ENCODE measurements at places on chromosomes 2 and 18.
A peak's percentile ranks its signal among the peaks of the same experiment; 100 is the strongest.

DNA sequence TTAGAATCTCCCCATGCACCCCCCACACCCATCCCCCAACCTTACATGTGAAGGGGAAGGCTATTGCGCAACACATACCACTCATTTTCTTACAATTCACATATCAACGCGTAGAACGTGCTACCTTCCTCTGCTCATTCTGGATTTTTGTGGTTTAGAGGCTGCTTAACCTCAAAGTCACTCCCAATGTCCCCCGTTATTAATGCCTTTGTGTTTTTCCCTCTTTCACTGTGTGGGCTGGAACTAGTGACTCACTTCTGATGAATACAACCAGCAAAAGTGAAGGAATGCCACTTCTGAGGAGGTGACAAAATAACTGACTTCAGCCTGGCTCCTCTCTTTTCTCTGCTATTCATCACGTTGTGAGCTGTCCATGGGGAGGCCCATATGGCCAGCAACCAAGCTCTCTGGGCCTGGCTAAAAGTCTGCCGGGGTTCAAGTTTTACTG lies 342.5 kb upstream of the NXPH2 start:
- peak; percentile 45 for DNase-seq

DNA sequence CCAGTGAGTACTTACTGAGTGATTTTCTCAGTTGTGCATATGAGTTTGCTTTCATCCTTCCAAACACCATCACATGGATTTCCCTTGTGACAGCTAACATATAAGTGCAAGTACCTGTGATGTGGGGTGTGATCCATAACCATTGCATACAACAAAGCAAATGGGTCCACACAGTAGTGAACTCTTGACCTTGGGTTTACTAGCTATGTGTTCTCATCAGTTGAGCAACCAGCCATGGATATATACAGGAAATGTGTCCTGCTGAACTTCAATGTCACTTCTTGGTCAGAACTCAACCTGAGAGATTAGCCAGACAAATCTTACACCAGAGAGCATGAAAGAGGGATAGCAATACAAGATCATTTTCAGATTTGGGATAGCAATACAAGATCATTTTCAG lies 420.9 kb upstream of the KCNH7 start:
- peak; percentile 64 for DNase-seq

DNA sequence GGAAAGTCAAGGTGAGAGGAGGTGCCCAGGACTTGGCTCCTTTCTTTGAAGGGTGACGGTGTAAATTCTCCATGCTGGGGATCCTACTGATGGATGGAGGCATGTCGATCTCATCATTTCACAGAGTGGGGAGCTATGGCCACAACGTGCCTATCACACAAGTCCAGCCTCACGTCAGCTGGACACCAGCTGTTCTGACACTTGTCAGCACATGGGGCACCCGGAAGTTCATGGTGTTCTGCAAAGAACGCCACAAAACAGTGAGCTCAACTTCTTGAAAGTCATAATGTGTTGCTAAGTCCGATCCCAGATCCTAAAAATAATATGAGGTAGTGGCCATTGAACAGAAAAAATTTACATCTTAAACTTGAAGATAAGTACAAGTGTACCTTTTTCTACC lies 12.3 kb downstream of the PAX8 start:
- no peak for DNase-seq

DNA sequence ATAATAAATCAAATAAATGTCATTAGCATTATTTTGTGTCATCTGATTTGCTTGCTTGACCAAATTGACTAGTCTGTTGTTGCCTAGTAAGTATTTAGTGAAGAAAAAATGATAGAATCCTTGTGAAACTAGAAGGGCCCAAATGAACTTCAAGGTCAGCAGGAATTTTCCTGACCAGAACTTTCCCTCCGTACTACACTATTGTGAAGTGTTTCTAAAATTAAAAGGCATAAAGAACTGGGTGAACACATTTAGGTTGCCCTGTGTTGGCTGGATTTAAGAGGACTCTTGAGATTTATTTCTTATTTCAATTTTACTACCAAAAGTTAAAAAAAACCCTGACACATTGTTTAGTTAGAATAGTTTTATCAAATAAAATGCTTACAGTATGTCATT lies 142.6 kb downstream of the CCDC85A start:
- DNase-seq = no peak

- DNase-seq = no peak
These were observed 247.0 kb downstream of the ALPK2 start for GRCh38 chr18:58381676-58382411.

GRCh38 chr18:44051026-44051425 lies 629.7 kb upstream of the SETBP1 start:
- DNase-seq = no peak

DNA sequence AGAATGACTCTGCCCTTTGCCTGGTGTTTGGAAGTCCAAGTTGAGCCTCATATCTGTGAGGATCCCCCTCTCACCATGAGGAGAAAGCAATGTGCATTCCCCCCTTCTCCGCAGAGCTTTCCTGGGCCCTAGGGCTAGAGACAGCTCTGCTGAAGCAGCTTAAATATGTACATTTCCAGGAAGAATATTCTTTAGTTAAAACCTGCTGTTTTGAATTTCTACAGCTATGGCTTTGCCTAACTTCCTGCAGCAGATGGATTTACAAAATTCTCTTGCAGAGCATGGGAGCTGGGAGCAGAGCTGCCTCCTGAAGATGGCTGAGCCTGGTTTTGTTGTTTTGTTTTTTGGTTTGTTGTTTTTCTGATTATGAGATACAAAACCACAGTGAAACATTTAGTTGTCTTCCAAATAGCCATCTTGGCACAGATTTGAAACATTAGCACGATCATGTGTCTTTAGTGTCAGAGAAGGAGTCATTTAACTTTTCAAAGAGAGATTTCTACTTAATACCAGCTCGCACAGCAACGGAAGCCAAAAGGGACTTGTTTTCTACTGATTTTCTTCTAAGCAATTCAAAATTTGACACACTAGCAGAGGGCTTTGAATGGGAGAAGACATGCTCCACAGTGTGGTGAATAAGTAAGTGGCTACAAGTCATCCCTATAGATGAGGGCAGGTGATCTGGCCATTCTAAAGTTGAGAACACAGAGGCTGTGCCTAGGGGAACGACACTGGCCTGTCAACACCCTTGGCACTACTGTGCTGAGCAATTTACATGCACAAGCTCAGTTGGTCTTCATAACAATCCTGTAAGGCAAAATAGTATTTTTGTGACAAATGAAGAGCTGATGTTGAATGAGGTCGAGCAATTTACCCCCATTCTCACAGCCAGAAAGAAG lies 222.6 kb downstream of the MREG start:
- no peak for DNase-seq

- DNase-seq = peak; percentile 98
These were observed 5.6 kb downstream of the DTYMK start for GRCh38 chr2:241680827-241681599.

- DNase-seq = no peak
These were observed 4.5 kb upstream of the KIDINS220 start for GRCh38 chr2:8841932-8842331.

DNA sequence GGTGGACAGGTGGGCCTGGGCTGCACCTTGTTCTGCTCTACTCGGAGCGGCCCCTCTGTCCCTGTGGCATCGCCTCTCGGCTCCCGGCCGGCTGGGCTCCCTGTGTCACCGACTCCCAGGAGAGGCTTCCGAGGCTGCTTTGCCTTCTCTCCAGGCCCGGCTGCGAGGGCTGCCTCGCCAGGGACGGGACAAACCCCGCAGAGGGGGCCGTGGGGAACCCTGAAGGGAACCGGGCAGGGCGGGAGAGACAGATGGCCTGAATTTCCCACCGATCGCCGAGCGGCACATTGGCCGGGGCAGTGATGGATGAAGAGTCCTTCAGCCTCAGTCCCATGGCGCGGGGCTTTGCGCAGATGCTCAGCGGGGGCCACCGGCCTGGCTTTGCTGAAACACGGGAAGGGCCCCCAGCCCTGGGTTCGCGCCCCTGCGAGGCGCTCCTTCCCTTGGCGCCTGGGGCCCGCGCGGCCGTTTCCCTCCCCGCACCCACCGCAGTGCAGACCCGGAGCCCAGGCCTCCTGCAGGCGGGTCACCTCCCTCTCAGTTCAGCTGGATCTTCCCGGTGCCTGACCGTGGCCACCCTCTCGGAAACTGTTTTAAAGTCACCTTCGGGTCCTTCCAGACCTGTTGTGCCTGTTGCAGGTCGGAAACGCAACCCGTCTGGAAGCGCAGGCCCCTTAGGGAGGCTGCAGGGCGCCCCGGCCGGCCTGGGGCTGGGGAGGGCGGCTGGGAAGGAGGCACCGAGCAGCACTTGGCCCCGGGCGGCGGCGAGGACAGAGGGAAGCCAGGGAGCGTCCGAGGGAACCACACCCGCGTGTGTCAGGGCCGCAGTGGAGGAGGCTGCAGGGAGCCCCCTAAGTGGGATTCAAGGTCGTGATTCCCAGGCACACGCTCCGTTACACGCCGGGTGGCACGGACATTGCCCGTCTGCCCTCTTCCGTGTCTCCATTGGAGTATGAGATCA lies 341.9 kb upstream of the SALL3 start:
- DNase-seq = no peak
